ENCODE measurements at places on chromosomes 1 and 21.

DNA sequence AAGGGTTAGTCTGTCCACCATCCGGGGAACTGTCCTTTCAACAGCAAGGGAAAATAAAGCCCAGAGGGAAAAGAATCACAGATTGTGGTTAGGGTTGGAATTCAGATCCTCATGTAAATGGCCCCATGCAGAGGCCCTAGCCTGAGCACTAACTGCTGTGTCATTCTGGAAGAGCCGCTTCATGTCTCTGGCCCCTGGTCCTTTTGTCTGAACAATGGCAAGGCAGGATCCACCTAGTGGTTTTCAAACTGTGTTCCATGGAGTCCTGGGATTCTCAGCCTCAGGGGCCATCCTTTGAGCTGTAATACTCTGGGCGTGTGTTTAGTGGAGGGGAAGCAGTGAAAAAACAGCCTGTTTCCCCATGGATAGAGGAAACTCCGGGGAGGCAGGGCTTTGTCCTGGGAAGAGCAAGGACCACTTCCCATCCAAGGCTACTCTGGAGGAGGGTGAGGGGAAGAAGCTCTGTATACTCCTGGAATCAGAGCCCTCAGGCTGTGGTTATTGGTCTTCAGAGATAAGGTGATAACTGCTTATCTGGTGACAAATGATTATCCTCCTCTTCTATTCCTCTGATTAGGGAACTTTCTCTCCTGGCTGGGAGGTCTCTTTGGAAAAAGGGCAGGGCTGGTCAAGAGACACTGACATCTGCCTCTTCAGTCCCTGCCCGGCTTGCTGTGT is 19.2 kb downstream of the PAX7 start:
- no peak for DNase-seq

DNA sequence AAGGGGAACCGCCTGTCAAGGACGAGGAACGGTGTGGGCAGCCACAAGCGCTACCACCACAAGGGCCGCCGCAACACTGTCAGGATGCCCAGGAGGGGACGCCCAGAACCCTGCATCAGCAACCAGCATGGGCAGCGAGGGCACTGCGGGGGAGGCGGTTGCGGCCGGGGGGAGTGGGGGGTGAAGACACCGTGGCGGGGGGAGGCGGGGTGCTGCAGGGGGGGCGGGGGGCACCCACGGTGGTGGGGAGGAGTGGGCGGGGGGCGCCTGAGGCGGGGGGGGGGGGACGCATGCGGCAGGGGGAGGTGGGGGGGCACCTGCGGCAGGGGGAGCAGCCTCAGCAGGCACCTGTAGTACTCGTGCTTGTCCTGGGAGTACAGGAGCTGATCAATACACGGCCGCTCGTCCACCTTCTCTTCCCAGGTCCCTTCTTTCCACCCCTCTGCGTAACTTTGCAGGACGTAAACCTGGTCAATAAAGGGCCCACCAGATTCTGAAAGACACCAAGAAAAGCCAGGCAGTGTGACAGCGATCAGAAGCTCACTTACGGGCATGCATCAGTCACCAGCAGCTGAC is 4.6 kb downstream of the POFUT2 start:
- DNase-seq: no peak

DNA sequence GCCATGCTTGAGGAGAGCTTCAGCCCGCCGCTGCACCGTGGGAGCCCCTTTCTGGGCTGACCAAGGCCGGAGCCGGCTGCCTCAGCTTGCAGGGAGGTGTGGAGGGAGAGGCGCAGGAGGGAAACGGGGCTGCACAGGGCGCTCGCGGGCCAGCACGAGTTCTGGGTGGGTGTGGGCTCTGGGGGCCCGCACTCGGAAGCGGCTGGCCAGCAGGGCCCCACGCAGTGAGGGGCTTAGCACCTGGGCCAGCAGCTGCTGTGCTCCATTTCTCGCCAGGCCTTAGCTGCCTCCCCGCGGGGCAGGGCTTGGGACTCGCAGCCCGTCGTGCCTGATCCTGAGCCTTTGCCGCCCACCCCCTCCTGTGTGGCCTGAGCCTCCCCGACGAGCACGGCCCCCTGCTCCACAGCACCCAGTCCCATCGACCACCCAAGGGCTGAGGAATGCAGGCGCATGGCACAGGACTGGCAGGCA is 1554.0 kb downstream of the KCNT2 start:
- DNase-seq: no peak

GRCh38 chr1:21629971-21630370 is 39.2 kb downstream of the RAP1GAP start:
- no peak for DNase-seq

All from T-helper 17 cell (primary cell).